Stimulated activated naive CD8-positive, alpha-beta T cell treated with anti-CD3 and anti-CD28 coated beads, Interleukin-15, Interleukin-2, amounts not matched to agents 100 U/mL and 50 U/mL, for 24 hours (primary cell): ENCODE measurements at places on chromosomes 12 and 14.

DNA sequence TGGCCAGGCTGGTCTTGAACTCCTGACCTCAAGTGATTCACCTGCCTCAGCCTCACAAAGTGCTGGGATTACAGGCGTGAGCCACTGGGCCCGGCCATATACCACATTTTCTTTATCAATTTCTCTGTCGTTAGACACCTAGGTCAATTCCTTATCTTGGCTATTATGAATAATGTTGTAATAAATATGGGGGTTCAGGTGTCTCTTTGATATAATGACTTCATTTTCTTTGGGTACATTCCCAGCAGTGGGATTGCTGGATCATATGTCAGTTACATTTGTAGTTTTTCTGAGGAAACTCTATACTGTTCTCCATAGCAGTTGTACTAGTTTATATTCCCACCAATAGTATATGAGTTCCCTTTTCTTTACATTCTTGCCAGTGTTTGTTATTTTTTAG, 67.8 kb upstream of the DDHD1 start:
- no peak for DNase-seq

- DNase-seq: no peak
Measured at GRCh38 chr14:73250781-73251500, 13.6 kb downstream of the PAPLN start.

DNA sequence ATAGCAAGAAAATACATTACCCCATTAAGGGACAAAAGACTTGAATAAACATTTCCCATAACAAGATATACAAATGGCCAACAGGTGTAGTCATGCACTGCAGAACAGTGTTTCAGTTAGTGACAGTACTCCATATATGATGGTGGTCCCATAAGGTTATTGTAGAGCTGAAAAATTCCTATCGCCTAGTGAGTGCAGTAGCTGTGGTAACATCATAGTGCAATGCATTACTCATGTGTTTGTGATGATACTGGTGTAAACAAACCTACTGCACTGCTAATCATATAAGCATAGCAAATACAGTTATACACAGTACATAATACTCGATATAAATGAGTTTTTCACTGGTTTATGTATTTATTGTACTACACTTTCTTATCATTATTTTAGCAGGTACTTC, 168.7 kb downstream of the C12orf75 start:
- DNase-seq: no peak

DNA sequence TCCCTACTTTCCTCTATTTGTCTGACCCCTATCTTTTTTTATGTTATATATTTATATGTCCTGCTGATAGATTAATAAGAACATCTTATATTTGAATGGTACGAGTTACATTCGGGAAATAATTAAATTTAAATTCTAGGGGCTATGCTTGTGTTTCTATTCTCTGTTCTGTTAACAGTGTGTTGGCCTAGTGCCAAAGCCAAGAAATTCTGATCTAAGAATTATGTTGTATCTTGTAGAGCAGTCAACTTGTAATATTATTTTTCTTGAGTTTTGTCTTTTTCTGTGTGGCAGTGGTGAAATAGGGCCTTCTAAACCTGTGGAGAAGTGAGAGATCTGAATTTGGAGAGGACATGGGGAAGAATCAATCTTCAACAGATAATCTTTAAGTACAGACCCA, 9.0 kb upstream of the HSPA2 start:
- no peak for DNase-seq

- no peak for DNase-seq
Measured at GRCh38 chr14:71636076-71636475, 296.2 kb upstream of the RGS6 start.

GRCh38 chr14:77657280-77657679, 40.8 kb upstream of the SPTLC2 start:
- DNase-seq: no peak

DNA sequence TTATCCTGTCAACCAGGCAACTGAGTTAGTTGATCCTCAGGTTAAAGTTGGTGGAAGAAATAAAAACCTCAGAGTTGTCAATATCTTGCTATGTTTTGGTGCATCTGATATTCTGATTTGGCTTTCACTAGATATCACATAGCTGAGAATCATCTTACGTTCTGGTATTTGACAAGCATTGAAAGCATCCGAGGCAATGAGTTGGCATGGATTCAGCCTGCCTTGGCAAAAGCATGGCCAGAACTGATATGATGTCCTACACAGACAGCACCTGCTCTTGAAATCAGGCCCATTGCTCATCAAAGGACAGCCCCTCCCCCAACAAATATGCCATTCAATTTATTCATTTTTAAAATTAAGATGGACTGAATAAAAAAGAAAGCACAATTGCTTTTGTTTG, 320.7 kb upstream of the ATP2B1 start:
- DNase-seq: no peak

DNA sequence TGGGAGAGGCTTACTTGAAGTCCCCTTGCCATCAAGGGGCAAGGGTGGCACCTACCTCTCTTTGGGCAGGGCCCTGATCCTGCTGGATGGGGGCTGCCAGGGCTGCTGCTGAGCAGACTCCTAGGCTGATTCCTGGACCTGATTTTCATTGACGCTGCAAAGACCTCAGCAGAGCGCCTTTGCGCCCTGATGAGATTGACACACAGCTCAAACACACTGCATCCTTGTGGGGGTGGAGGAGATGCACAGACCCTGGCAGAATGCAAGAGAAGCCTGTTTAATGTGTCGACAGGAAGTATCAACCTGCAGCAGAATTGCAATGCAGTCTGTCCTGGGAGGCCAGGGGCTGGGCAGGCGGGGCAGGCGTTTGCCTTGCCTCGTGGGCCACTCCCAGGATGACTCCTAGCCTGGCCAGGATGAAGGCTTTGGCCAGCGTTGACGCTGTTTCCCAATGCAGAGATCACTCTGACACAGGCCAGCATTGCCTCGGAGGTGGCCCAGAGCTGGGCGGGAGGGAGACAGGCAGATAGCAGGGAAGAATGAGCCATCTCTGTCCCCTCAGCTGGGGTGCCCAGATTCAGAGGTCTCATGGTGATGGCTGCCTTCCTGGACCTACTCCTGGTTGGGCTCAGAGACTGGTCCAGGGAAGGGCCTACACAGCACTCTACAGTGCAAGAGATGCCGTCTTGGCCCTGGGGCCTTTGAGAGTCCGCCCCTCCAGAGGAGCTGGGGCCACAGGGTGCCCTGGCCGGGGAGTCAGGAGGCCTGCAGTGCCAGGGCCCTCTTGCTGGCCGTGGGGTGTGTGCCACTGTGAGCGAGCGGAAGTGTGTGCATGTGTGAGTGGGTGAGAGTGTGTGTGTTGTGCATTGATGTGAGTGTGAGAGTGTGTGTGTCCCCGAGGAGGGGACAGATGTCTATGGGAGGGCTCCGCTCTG, 108.3 kb downstream of the KIF26A start:
- no peak for DNase-seq

GRCh38 chr14:72612041-72612440, 281.9 kb downstream of the DPF3 start:
- DNase-seq: no peak

DNA sequence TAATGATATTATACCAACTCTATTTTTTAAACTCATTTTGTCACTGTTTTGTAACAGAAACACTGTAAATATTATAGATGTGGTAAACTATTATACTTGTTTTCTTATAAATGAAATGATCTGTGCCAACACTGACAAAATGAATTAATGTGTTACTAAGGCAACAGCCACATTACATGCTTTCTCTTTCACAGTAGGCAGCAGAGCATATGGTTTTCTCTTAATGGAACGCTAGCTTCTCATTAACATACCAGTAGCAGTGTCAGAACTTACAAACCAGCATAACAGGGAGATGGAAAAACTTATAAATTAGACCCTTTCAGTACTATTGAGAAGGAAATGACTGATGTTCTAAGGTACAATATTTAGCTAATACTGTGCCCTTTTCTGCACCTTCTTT, 398.8 kb downstream of the PRKD1 start:
- DNase-seq: no peak

GRCh38 chr14:32342847-32343194, 13.7 kb downstream of the AKAP6 start:
- no peak for DNase-seq

DNA sequence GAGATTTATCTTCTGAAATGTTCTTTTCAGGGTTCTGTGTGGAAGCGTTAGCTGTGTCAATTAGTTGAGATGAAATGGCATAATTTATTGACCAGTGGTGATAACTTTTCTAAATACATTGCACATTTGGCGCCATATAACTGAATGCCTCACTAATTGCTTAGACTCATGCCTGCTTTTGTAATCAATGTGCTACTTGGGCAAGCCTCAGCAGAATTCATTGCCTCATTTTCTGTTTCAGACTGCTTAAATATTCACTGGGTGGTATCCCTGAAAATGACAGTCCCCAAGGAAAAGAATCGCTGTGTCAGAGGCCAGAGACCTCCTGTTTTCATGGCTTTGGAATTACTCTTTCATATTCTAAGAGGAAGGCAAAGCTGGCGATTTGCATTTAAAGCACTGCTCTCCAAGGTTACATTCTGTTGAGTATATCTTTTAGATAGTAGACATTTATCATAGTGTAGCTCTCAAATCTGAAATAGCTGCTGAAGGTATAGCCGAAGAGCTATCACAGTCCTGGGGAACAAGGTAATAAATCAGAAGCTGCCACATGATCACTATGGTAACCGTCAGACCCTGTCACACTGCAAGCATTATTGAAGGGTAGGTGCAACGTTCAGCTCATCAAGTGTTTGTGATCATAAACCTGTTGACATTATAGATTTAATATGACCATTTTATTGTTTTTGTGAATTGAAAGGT, 297.3 kb upstream of the E2F7 start:
- no peak for DNase-seq

- DNase-seq: no peak
Measured at GRCh38 chr12:122861587-122861970, 26.3 kb downstream of the HIP1R start.

DNA sequence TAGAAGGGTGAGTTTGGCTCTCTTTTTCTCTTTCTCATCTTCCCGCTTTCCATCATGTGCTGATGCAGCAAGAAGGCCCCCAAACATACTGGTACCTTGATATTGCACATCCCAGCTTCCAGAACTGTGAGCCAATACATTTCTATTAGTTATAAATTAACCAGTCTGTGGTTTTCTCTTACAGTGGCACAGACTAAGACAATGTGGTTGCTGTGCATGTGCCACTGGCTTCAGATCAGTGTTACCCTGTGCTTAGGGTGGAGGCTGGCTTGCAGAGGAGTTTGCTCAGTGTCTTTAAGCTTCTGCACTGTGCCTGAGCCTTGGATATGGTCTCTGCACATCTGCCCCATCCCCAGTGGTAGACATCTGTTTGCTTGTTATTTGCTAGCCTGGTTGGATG, 5.5 kb downstream of the IFI27L2 start:
- no peak for DNase-seq

- no peak for DNase-seq
Measured at GRCh38 chr12:98106031-98106683, 409.2 kb upstream of the TMPO start.

DNA sequence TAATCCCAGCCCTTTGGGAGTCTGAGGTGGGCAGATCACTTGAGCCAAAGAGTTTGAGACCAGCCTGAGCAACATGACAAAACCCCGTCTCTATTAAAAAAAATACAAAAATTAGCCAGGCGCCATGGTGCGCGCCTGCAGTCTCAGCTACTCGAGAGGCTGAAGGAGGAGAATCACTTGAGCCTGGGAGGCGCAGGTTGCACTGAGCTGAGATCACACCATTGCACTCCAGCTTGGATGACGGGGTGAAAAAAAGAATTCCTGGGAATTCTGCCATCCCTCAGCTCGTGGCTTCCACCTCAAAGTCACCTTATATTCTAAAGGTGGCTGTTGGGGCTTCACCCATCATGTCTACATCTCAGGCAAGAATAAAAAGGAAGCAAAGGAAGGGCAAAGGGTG, 12.9 kb downstream of the BCL2L14 start:
- no peak for DNase-seq

DNA sequence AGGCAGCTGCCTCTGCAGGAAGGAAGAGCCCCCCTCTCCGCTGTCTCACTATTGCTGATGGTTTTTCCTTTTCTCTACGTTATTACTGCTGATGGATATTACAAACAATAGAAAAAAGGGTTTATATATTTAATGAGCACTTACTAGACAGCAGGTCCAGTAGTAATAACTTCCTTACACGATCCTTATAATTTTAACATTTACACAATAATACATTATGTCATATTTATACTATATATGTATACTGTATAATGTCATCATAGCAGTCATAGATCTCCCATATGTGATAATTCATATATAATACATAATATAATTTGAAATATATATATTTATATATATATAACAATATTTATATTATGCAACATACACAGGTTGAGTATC, 92.4 kb downstream of the KSR2 start:
- no peak for DNase-seq

DNA sequence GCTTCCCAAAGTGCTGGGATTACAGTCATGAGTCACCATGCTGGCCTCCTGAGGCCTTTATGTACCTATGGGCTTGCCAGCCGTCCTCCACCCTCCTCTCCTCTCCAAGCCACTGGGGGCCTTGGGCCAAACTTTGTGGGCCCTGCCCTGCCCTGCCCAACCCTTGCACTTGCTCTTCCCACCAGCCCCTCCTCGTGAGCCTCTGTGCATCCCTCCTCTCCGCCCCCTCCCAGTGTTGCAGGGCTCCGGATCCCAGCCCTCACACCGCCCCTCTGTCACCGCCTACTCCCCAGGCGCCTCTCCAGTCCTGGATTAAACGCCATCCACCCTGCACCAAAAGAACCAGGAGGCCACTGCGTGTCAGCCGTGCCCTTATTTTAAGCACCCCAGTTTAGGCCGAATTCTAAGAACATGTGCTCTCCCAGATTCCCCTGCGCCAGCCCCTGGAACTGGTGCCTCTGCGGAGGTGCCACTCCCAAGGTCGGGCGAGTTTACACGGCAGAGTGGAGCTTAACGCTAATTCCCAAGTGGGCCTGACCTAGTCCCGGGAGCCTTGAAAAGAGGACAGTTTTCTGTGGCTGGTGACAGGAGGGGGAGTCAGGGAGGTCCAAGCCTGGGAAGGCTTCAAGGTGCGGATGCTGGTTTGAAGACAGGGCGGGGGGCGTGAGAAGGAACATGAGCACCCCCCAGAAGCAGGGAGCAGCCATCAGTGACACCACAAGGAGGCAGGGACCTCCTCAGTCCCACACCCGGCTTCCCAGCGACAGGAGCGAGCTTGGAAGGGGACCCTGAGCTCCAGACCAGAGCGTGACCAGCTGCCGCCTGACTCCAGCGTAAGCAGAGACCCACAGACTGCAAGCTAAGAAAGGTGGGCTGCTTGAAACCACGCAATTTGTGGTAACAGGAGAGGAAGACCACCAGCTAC, 21.2 kb upstream of the CDCA4 start:
- no peak for DNase-seq

DNA sequence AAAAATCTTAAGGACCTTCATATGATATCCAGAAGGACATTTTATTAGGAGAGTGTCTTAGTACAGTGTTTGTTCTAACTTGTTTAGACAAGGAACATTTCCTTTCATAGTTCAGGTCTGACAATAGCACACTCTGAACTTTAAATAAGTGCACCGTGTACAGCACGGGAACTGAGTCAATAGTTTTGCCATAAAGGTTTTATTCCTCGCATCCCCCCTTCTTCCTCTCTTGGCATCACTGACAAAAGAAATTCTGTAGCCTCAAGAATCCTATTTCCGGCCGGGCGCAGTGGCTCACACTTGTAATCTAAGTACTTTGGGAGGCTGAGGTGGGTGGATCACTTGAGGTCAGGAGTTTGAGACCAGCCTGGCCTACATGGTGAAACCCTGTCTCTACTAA, 58.3 kb downstream of the TMCC3 start:
- no peak for DNase-seq

- no peak for DNase-seq
Measured at GRCh38 chr12:23253191-23253590, 628.2 kb downstream of the ETNK1 start.
